ENCODE measurements at places on chromosomes 4 and X.

DNA sequence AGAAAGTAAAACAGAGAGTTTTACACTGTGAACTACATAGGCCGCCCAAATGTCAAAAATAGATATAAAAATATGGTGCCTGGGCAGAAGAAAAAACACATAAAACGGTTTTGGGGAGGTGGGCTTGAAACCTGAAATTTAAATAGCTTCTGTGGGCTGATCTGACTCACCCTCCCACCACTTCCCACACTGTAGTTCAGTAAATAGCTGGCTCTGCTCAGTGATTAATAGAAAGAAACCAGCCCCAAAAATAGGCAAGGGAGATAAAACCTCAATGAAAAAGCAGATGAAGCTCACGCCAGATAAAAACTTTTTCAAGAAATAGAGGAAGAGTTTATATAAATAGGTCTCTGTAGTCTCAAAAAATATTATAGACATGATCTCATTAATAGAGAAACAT lies 13.2 kb upstream of the COX7B2 start:
- no peak for DNase-seq

DNA sequence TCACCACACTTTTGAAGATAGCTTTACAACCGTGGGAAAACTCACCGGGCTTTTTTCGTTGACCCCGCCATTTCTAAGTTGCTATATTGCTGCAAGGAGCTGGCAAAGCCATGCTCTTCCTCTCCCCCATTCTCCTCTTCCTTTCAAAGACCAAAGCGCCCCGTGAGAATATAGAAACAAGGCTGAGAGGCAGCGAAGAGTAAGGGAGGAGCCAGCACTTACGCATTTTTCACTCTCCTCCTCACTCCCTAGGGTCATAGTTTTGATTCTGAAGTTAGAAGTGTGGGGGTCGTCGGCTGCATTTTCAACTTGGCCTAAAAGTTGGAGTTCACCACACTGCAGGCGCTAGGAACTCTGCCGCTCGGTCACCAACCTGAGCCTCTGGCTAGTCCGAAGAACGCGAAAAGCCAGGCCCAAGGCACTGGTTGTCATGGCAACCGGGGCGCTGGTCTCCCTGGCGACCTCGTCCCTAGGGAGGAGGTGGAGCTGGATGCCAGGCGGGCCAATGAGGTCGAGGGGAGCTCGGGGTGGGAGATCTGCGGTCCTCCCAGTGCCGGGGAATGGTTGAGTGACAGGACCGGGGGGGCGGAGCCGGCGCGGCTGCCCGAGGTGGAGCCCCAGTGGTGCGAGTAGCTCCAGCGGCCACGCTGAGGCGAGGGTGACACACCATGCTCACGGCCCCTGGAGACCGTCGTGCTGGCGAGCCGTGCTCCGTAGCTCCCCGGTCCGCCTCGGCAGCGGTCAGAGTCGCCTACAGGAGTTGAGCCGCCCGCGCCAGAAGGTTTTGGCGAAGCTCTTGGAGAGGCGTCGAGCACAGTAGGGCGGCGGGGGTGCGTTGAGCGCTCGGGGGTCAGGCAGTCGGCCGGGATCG lies at the start of gene PTPN13:
TSS of gene PTPN13 (plus strand) at position 628 of the 871 bp plus-strand sequence. CDS start 40,942 bp downstream, outside the sequence.
- DNase-seq: peak; percentile 98

DNA sequence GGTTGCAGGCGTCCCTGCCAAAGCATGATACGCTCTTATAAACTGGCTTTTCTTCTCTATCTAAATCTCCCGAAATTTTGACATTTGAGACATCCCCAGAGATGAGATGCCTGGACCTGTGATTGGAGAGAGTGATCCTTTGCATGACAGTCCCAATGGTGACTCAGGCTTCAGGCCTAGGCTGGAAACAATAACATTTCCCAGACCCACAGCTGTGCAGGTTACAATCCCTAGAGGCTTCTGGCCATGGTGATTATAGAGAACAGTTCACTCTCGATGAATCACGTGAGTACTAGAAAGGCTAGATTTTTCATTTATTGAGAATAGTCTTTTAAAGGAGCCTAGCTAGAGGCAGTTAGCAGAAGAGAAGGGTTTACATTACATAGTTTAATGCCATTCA lies 75.9 kb downstream of the SPATA18 start:
- no peak for DNase-seq

DNA sequence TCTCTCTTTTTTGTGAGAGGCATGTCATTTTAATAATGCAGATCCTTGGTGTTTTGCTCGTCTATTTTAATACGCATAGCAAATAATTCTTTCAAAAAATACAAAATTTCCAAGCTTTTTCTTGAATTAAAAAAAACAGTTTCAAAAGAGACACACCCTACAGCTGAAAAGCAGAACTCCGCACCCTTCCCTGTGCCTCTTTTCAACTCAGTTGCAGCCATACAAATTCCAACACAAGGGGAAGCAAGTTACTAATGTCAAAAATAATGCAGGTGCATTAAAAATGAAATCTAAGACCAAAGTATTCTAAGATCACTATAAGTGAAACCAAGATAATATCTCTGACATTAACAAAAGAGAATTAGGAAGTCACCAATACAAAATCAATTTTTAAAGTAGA lies 66.6 kb downstream of the NR3C2 start:
- no peak for DNase-seq

- no peak for DNase-seq
Measured at GRCh38 chrX:129759576-129760061, 20.1 kb upstream of the SASH3 start.

DNA sequence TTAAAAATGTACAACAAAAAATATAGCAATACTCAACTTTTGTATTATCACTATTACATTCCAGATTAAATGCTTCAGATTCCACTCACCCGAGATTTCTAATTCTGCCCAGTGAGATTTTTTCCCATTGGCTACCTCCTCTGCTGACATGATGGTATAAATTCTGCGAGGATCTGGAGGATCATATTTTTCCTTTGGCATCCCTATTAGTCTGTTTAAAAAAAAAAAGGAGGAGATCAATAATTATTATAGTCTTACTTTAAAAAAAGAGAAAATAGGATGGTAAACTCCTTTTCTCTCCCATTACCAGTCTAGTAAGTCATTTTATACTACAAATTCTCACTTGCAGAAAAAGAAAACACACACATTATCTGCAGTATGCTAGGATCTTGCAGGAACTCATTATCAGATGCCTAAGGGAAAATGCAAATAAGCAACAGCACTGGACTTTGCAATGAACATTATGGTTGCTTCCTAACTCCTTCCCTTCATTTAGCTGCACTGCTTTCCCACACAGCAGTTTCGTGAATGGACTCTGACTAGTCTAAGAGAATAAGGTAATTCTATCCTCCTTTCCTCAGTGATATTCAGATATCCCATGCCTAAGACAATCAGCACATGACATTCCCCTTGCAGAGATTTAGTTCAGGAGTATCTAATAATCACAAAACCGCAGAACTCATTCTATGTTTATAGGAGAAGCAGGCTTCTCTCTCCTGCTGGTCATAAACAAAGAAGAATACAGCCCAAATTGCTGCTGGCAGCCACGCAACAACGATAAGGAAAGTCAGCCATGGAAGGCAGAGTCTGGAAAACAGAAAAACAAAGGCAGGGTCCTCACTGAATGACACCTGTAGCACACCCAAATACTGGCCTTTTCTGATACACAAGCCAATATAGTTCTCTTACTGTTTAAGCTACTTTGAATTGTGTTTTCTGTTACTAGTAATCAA lies 42.7 kb downstream of the CNOT6L start:
- no peak for DNase-seq

DNA sequence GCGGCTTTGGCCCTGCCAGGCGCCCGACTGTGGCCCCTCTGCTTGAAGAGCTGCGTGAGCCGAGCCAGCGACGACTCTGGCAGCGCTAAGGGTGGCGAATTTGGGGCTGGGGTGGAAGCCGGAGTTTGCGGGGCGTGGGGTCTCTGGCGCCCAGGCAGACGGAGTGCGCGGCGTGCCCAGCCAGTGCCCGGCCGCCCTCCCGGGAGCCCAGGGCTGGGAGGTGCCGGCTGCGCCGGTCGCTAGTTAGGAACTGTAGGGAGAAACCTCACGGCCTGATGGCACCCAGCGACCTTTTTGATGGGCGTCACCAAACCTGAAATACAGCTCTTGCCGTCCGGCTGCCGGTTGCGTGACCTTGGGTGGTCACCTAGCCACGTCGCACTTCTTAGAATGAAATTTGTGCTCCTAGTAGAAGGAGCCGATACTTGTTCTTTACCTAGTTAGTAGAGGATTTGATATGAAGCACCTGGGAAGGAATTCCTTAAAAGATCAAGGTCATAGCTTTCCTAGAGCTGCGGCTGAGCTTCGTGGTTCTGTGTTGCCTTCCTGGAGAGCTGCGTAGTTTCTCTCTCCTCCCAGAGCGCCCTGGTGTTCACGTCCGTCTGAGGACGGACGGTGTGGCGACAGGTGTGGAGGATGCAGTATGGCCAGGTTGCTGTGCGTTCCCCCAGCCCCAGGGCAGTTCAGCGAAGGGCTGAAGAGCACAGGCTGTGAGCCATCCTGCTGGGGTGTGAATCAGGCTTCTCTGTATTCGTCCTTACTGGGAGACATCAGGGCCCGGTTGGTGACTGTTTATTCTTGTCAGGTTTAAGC lies 680 bp downstream of the MAEA start:
- no peak for DNase-seq

DNA sequence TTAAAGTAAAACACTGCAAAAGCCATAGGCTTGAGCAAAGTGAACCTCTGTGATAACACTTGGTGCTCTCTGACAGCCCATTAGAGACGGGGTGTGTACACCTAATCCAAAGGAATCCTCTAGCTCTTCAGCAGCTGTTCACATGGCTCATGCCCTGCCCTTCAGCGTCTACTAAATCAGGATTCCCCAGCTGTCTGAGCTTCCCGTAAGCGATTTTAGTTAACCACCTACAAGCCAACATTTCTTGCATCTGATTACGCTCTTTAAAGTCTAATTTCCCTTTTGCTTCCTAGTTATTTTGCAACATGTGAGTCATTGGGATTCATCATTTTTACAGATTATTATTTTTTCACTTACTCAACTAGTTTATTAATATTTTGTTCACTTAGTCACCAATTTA lies 6.5 kb downstream of the DMD start:
- DNase-seq: no peak

GRCh38 chrX:21661316-21661715 lies 3.2 kb upstream of the KLHL34 start:
- DNase-seq: no peak

DNA sequence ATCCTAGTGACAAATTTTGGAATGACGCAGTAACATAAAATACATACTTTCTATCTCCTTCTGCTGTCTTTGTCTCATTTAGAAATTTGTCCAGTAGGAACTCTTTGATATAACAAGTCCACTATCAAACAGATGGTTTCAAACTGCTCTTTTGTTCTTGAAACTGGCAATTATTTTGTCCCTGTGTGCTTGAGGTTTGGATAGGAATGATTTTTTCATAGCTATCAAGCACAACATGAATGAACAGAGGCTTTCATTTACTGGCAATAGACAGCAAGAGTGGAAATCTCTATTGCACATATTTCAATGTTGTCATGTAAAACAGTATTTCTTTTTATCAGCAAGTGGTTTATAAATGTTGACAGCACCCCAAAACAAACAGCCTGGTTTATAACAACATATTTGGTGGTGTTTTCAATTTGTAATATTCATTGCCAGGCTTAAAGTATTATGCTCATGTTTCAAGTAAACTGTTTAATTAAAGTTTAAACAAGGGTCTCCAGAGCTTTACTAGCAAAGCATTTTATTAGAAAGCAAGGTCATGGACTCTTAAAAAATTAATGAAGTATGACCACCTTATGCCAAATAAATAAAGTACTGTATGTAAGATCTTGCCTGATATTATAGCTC lies 60.0 kb downstream of the TIGD2 start:
- no peak for DNase-seq

DNA sequence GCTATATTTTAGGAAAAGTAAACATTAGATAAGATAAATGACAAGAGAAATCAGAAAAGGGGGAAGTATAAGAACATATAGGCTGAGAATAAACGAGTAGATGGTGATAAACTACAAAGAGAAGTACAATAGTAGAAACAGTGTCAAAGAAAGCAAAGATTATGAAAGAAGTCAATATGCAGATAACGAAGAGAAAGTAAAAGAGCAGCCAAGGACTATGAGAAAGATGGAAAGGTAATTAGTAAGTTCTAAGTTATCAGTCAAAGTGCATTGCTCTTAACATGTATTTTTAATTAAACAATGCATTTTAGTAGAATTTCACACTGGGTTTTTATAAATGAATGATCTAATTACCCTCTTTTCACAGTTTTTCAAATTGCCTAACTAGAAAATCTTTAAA lies 1801.3 kb upstream of the PCDH10 start:
- no peak for DNase-seq

GRCh38 chr4:6324461-6324998 lies 54.9 kb downstream of the WFS1 start:
- no peak for DNase-seq

GRCh38 chr4:148574911-148575310 lies 132.7 kb upstream of the NR3C2 start:
- no peak for DNase-seq

- no peak for DNase-seq
Measured at GRCh38 chr4:69330345-69331047, 50.2 kb downstream of the UGT2B28 start.

DNA sequence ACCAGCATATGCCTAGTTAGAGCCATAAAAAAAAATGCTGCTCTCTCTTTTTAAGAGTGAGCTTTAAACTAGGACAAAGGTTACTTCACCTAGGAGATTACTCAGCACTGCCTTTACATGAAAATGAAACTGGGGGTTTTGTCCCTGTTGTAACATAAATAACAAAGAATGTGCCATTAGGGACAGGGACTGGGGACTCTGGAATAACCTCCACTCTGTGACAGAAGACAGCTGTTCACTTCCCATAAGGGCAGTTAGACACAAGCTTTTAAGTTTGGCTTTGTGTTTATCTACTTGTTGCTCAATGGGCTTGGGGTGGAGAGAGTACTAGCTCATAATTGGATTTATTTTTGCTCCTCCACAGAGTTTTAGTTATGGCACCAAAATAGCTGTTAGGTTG lies 11.9 kb downstream of the ENPEP start:
- no peak for DNase-seq

GRCh38 chr4:26787461-26788340 lies 72.9 kb upstream of the STIM2 start:
- no peak for DNase-seq

GRCh38 chrX:77564823-77565222 lies 117.6 kb downstream of the FGF16 start:
- DNase-seq: no peak

GRCh38 chr4:130257271-130257670 lies 1161.3 kb downstream of the C4orf33 start:
- no peak for DNase-seq

- no peak for DNase-seq
Measured at GRCh38 chr4:124025428-124025827, 628.8 kb downstream of the SPRY1 start.

GRCh38 chr4:8334786-8335460 lies 65.4 kb downstream of the HTRA3 start:
- DNase-seq: no peak

- no peak for DNase-seq
Measured at GRCh38 chr4:182858711-182859110, 58.5 kb downstream of the DCTD start.

- no peak for DNase-seq
Measured at GRCh38 chr4:16659694-16660093, 238.8 kb downstream of the LDB2 start.

DNA sequence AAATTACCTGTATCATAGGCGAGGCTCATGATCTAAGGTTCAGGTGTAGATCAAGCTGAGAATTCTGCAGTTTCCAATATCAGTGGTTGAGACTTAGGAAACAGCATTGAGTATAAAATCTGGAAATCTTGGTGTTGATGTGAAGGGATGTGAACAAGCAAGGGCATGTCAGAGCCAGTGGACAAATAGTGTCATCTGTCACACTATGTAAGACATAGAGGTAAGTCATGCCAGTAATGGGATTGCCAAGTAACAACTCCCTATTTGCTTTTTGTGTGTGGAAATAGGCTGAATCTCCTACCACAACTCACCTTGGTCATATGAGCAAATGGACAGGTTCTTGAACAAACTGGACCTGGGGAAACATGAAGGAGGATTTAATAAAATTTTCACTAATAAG lies 334.5 kb upstream of the EMCN start:
- no peak for DNase-seq

Data from vagina (tissue), 2 donors.